WTC11 (cell line): ENCODE measurements at places on chromosomes 1 and 21.

DNA sequence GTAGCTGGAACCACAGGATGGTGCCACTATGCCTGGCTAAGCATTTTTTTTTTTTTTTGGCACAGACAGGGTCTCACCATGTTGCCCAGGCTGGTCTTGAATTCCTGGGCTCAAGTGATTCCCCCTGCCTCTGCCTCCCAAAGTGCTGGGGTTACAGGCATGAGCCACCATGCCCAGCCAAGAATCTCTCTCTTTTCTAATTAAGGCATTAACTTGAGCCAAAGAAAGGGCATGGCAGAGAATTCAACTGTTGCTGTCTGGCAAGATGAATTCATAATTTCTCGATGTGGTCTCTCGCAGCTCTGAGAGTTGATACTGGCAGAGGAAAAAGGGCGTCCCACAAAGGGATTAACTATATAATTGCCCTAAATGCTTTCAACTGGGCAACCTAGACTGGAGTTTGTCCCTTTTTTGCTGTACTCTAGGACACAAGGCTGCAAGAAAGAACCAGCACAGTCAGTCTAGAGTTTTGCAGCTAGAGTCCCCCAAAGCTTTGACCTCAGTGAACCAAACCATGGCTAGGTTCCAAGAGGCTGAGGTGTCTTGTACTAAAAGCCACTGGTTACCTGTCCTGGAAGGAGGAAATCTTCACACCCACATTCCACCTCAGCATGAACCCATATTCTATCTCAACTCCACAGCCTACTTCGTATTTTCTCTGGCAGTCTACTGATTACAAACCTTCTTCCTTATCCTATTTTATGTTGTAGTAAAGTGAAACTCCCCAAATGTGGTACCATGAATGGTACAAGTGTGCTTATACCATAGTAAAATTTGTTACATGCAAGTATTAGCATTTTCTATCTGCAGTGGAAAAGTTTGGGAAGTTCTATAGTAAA is 51.2 kb downstream of the OPTC start:
- DNase-seq: no peak

DNA sequence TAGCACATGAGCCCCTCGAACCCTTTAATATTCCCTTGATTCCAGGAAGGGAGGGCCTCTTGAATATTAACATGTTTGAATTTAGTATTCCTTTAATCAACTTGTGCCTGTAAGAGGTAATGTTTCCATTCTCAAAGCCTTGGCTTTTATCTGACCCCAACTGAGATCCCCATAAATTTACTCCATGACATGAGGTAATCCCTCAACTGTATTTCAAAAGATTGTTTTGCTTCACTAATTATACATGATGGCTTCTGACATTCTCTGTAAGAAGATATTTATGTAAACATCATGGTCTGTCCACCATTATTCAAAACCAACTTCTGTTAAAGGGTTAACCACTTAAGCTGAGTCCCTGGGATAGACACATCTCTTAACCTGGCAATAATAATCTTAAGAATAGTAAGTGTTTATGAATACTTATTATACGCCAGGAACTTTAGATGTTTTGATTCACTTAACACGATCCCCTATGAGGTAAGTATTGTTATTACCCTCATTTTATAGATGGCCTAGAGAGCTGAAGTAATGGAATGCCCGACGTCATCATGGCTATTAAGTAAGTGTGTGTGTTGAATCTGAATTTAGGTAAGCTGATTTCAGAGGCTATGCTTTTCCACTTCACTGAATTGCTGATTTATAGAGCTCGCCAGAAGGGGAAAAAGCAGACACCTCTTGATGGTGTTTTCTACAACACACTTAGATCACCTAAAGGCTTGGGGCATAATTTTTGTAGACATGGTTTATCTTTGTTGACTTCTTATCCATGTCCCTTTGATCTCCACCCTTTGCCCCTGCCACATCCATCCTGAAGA is 11.1 kb downstream of the KRTAP19-1 start:
- DNase-seq: no peak

DNA sequence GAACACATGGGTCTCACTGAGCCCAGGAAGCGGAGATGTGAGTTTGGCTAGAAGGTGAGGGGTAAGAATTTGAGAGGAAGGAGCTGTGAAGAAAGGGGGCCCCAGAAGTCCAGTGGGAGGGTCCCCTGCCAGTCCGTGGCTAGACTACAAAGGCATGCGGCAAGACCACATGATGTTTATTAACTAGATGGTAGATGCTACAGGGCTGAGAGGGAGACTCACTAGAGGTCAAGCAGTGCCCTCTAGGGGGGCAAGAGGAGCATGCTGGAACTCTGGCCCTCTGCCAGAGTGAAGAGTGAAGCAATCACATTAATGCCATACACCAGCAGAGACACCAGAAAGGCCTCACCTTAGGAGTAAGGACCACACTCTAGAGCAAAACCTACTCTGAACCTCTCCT is 12.2 kb downstream of the KIAA0319L start:
- DNase-seq: peak; percentile 66

- DNase-seq: no peak
Measured at GRCh38 chr1:198775606-198776005, 136.8 kb downstream of the PTPRC start.

DNA sequence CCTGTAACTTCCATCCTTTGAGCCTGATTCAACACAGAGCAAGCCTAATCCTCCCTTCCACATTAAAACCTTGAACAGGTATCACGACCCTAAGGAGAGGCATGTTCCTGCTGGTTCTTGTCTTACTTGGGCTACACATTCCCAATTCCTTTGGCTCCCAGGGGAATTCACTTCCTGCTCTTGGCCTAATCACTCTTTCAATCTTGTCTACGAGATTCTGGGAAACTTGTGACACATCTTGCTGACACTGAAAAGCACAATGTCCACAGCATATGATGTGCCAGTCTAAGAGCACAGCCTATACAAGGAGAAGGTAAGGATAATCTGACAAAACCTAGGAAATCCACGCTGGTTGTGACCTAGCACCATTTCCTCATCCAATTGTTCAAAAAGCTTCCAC is 163.9 kb downstream of the GABPA start:
- no peak for DNase-seq

GRCh38 chr1:64574301-64574700 is 104.4 kb downstream of the CACHD1 start:
- no peak for DNase-seq

- DNase-seq: peak; percentile 63
Measured at GRCh38 chr1:179105393-179105792, 23.5 kb downstream of the TOR3A start.

- DNase-seq: peak; percentile 52
Measured at GRCh38 chr1:21534674-21535378, 25.6 kb downstream of the ALPL start.

- DNase-seq: no peak
Measured at GRCh38 chr1:40649592-40649930, 15.9 kb downstream of the RIMS3 start.

DNA sequence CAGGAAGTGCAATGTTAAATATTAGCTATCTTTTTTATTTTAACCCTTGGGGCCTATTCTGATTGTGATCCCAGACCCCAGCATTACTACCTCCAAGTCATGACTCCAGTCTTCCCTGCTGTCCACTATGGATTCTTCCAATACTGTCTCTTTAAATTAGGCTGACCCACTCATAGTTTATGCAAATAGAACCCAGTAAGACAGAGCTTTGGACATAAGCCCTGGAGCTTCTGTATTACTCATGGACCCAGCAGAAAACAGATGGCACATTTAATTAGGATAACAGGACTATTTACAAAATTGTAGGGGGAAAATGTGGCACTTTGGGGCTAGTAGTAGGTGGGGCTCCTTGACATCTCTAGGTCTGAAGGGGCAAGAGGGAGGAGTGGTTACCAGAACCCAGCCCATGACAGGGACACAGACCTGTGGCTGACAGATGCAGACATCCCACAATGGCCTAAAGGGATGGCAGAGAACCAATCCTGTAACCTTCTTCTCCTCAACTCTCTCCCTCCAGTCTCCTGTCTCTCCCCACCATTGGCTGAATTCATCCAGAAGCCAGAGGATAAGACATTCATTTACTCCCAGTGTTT is 233.5 kb downstream of the OMA1 start:
- DNase-seq: no peak

- no peak for DNase-seq
Measured at GRCh38 chr1:240151136-240151735, 59.6 kb downstream of the FMN2 start.

- DNase-seq: no peak
Measured at GRCh38 chr1:179014123-179014522, 11.6 kb upstream of the FAM20B start.

- DNase-seq: no peak
Measured at GRCh38 chr1:98797506-98797905, 136.0 kb downstream of the SNX7 start.

DNA sequence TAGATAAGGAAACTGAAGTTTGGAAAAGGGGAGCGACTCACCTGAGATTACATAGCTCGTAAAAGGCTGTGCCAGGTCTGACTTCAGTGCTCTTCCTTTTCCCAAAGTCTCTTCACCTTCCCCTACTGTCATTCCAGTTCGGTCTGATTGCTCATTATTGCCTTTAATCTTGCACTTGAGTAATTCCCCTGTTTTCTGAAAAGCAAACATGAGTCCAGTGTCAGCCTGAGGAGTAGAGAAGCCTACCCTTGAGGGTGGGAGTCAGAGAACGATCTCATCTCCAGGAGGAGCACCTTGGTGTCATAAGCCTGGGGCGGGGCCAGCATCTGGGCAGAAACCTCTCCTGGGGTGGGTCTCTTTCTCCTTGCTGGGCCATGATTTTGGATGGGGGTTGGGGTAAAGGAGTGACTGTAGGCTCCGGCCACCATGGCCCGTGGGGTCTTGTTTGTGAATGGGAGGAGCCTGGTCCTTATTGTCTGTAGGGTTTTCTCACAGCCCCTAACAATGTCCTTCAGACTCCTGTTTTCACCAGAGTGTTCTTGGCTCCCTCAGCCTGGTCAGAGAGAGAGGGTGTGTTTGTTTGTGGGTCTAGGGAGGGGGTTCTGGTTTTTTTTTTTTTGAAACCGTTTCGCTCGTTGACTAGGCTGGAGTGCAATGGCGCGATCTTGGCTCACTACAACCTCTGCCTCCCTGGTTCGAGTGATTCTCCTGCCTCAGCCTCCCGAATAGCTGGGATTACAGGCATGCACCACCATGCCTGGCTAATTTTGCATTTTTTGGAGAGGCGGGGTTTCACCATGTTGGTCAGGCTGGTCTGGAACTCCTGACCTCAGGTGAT is 6.0 kb downstream of the VANGL2 start:
- DNase-seq: no peak

DNA sequence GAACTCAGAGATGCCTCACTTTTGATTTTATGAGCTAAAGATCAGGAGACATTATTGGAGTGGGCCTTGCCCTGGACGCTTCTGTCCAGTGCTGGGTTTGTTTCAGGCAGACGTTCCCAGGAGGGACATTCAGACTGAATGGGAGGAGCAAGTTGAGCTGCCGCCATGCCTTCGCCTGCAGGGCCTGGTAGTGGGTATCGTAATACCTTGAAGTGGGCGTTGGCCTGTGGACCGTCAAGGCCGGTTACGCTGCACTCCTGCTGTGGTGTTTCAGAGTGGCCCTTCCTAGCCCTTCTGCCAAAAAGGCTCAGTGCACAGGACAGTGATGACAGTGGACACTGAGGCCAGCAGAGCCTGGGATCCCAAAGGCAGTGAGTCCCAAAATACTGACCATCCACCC is 1.6 kb downstream of the FAM3B start:
- DNase-seq: no peak
